Hepatic stellate cell (primary cell): ENCODE measurements at places on chromosomes 5 and 9.

DNA sequence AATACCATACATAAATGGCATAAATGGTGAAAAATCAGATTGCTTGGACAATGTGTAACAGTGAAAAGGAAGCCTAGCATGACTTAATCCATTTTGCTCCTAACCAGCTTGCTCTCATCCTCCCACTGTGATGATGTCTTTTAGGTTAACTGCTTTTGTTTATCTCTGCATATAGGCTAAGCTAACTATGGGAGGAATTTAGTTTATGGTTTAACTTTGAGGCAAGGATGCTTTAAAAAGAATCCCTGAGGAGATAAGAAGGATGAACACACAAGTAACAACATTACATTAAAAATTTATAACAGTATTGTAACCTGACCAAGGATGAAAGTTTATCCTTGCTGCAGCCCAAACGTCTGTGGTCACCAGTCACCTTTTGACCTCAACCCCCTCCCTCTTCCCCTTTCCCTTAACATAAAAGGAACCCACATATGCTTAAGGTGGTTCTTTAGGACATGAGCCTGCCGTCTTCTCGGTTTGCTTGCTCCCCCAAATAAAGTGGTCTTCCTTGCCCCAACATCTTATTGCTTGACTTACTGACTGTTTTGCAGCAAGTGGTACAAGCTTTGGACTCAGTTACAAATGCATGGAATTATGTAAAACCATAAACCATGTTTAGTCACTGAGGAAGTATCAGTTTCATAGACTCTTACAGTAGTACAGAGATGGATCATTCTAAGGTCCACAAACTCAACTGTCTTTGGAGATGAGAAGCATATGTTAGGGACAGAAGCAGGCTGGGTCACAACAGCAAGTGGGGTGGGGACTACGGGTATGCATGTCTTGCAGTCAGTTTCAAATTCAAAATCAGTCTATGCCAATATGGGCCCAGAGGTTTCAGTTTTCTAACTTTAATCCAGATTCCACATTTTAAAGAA, 31.3 kb downstream of the AGXT2 start:
- no peak for DNase-seq

GRCh38 chr9:91858213-91859030, 91.6 kb downstream of the ROR2 start:
- no peak for DNase-seq

GRCh38 chr9:27888661-27889295, 315.5 kb upstream of the C9orf72 start:
- no peak for DNase-seq

DNA sequence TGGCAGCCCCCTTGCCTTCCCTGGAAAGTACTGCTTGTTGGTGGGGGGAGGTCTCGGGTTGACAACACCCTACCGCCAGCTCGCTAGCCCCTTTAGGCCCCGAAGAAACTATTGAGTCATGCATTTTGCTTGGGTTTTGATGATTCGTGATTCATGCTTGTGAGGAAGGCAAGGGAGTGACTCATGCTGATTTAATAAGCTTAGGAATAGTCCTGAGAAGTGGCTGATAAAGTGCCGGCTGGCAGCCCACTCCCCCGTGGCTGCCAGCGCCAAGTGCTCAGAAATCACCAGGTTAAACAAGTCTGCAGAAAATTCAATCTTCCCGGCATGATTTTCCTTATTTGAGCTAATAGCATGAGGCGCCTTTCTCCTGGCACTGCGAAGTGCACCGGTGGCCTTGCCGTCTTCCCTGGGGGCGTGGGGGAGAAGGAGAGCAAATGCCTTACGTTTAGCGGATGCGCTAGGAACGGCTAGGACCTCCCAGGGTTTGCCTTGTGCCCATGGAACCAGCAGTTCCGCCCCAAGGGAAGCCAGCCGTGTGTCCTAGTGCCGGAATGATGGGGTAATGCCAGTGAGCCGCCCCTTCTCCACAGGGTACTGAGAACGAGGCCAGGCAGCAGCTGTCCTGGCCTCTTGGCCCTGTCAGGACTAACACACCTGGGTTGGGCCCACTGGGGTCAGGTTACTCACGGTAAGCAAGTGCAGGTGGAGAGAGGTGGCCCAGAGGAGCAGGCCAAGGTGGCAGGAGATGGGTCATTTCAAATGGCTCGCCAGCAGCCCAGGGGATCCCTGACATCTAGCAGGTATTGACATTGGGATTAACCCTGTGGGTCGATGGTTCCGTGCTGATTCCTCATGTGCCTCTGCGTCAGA, 151.9 kb downstream of the MACROH2A1 start:
- peak; percentile 85 for DNase-seq

DNA sequence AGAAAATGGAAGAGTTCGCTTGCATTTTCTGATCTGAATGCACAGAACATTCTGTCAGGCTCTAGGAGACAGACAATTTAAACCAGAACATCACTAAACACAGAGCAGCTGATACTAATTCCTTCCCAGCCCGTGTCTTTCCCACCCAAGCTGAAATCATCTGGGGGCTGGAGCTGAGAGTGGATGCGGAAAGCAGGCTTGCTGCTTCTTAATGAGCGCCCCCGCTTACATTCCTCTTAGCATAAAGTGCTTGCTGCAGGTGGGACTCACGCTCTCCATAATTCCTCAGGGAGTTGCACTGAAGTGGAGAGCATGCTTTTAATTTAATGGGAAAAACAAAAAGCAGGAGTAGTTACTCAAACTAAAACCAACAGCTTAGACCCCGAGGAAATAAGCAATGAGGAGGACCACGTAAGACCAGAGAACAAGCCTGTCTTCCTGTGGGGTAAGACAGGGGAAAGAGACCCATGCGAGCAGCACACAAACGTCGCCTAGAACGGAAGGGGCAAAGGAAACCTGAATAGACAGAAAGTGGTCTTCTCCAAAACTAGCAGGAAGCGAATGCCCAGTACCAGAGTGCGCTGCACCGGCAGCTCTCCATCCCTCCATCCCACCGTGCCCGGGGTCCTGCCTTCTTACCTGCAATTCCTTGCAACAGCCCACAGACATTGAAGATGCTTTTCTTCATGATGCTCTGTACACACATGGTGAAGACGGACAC, 139.3 kb downstream of the LHFPL2 start:
- DNase-seq = no peak

DNA sequence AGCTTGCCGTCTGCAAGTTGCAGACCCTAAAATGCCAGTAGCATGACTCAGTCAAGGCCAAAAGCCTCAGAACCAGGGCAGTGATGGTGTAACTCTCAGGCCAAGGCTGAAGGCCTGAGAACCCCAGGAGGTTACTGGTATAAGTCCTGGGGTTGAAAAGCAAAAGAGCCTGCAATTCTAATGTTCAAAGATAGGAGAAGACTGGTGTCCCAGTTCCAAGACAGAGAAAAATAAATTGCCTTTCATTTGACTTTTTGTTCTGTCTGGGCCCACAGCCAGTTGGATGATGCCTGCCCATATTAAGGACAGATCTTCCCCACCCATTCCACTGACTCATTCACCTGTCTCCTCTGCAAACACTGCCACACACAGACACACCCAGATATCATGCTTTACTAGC, 673.2 kb downstream of the CDH18 start:
- no peak for DNase-seq

- no peak for DNase-seq
Measured at GRCh38 chr5:108660291-108660690, 87.4 kb upstream of the FER start.

- DNase-seq = no peak
Measured at GRCh38 chr5:125848751-125849150, 574.5 kb upstream of the GRAMD2B start.

DNA sequence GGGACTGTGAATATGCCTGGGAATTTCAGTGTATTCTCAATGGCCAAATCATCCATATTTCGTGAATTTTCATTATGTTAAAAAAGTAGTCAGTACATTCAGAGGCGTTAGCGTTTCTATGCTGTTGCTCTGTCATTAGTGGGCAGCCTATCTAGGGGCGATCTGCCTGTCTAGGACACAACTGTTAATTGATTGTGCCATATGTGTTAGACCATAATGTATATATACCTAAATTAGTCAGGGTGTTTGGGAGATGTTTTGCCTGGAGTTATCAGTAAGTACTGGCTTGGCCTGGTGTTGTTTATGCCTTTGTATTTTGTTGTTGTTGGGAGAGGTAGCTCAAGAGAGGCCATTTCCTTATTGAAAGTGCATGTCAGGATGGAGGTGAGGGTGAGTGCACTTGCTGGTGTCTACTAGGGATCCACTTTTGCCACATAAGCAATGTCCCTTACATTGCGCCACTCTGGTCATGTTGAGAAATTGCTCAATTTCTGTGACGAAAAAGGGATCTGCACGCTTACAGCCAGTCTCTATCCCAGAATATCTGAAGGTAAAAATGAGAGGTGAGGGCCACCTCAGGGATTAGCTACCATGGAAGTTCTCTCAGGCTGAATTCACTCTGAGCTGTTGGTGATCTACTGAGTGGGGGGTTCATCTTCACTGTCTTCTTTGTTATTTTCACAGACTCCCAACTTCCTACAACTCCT, 123.3 kb downstream of the ST8SIA4 start:
- DNase-seq = no peak

GRCh38 chr5:91941588-91941987, 558.5 kb upstream of the ARRDC3 start:
- no peak for DNase-seq

DNA sequence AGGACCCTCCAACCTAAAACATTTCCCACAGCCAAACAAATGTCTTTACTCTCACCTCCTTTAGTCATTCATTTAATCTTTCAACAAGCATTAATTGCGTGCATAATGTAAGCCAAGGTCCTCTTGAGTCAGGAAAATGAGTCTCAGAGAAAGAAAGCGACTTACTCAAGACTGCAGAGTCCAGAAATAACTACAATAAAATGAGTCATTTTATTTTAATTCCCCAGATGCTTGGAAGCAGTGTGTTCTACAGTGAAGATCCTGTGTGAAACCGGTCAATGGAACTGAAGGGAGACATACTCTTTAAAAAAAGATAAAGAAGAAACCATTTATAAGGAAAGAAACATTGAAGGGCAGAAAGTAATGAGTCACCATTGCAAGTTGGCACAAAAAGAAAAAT, 513.7 kb downstream of the CDK5RAP2 start:
- no peak for DNase-seq

- DNase-seq = no peak
Measured at GRCh38 chr5:12951846-12952245, 992.6 kb downstream of the DNAH5 start.

- no peak for DNase-seq
Measured at GRCh38 chr9:72037571-72037970, 22.8 kb downstream of the C9orf57 start.

- no peak for DNase-seq
Measured at GRCh38 chr9:135087899-135088347, 455 bp downstream of the OLFM1 start.

DNA sequence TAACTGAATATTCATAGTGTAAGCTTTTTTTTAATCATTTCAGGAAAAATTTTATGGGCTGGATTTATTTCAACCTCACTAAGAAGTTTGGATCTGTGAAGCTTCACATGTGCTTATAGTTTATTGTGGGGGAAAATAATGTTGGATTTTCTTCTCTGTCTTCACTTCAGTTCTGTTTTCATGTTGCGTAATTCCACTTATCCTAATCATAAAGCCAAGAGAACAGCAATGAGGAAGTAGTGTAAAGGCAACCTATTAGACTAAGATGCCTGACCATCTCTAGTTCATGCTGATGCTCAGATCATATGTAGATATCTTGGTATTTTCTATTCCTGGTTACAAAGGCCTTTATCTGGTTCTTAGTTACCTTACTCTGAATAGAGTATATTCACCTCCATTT, 50.0 kb downstream of the CD180 start:
- no peak for DNase-seq

- DNase-seq = no peak
Measured at GRCh38 chr9:123149067-123149466, 115.6 kb downstream of the GPR21 start.

GRCh38 chr5:75686480-75686879, 30.8 kb downstream of the POC5 start:
- DNase-seq = no peak

DNA sequence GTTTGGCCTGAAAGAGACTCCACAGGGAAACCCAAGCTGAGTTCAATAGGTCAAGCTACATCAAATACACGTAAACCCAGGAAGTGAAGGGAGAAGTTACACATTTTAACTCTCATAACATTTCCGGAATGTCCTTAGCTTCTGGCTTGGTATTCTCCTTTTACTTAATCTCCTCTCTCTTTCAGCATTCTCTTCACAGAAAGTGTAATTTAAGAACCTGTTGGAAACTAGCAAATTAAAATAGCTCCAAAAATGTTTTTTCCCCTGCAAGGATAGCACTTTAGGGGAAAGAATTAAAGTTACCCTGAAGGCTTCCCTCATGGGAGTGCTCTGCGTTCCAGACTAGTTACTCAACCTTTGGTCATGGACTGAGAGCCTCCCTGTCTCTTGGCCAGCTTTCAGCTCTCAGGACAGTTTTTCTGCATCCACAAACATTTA, 292.7 kb upstream of the TARS1 start:
- peak; percentile 69 for DNase-seq

DNA sequence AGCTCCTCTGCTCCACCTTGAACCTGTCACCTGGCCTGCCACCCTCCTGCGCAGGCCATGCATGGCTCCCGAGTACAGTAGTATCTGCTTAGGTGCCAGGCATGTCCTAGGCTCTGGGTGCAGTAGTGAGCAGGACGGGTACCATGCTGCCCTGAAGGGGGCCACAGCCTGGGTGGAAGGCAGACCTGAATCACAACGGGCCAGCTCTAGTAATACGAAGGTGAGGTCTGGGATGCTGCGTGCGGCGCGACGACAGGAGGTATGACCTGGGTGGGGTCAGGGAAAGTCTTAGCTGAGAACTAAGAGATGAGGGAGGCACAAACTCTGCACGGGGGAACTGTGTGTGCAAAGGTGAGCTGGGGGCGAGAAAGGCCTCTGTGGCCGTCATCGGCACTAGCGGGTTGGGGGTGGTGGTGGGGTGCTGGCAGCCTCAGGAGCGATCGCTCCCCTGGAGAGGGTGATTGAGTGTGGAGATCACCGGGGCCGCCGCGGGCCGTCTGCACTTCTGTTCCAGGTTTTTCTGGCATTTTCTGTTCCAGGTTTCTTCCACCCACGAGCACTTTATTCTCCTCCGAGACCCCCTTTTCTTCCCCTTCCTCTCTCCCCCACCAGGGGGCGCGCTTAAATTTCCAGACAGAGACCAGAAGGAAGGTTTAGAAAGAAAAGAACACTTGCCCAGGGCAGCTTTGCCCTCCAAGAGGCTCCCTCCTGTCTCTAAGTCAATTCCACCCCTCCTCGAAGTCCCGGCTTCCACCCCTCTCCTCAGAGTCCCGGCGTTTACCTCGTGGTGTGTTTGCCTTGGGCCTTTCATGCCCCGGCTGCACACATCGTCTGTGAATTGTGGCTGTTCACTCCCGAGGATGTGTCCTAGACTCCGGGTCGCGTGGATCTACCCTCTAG, 15.1 kb downstream of the PDLIM4 start:
- DNase-seq = peak; percentile 62

GRCh38 chr5:36950586-36951457, 74.3 kb downstream of the NIPBL start:
- peak; percentile 22 for DNase-seq
